Lung microvascular endothelial cell (primary cell): ENCODE measurements at places on chromosomes 5 and 9. TPM values are rescaled to one million over a fixed set of nuclear protein-coding genes. Genes with fewer than 3 reads are reported as not detected.
A peak's percentile ranks its signal among the peaks of the same experiment; 100 is the strongest.

DNA sequence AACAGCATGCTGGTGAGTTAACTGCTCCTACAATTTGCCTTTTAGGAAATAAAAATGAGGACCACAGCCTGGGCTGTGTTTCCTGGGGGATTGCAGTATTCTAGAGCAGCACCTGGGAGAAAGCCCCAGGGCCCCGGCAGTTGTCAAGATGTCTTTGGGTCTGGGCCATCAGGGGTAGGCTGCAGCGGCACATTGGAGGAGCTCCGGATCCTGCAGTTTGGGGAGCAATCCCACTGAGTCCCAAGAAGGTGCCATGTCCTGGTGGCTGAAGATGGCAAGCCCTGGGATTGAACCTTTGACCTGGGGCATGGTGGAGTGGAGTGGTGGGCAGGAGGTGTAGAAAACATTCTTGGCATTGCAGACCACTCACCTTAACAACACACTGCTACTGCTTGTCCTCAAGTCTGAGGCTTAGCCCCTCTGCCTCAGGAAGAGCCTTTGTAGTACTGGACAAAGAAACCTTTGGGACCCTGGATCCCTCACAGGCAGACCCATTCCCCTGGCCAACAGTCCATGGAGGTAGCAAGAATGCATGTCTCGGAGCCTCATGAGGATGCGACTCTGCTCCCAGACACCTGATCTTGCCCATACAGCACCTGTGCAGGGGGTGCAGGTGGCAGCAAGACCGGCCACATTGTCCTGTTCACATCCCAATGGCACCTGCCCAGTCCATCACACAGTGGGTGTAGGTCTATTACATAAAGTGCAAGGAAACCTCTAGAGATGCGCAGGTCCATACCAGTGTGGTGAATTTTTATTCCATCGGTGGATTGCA, 159.1 kb upstream of the IRX2 start:
- no peak for DNase-seq

The SPATA24 gene
- total RNA-seq = 8.1 and 10.3 TPM in 2 replicates

- DNase-seq = no peak
These were observed 872.9 kb downstream of the TAF11L14 start for GRCh38 chr5:18507114-18507513.

DNA sequence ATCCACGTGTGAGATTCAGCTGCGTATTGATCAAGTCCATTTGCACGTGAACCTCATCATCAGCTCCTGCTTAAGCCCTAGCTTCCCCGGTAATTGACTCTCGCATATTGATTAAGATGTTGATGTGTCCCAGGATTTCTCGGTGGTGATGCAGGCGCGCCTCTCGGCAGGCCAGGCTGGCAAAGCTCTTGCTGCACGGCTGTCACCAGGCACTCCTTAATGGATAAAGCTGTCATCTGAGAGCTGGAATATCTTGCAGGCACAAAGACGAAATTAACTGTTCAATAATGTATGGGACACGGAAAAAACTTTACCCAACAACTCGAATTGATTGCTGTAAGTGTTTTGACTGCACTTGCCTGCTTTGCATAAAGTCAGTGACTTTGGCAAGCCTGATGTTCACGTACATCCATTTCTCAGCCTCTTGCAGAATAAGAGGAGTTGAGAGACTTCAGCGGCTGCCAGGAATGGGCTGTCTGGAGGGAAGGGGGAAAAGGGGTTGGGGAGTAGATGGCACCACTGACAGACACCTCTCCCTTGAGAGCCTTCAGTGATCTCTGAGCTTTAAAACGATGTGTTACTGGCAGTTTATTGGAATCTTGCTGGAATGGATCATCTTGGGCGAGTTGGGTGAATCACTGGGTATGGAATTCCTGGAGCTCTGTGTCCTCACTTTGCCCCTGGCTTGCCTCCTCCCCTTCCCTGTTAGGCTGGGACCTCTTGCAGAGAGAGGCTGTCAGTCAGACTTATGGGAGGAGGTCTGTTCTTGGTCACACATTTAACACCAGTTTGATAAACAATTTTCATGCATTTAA, 650.3 kb downstream of the CCDC171 start:
- DNase-seq = peak; percentile 53

GRCh38 chr5:55900068-55900467, 48.9 kb downstream of the IL31RA start:
- no peak for DNase-seq

The RGS7BP gene
- total RNA-seq = 0.20 and 0.22 TPM in 2 replicates

The ALDH1B1 gene
- total RNA-seq = 9.2 and 11.1 TPM in 2 replicates

The OBP2B gene
- not detected in 2 replicates for total RNA-seq

GRCh38 chr9:114501796-114502682, 3.2 kb downstream of the WHRN start:
- no peak for DNase-seq

GRCh38 chr5:159057996-159058395, 41.7 kb downstream of the EBF1 start:
- DNase-seq = no peak

The CCDC187 gene
- total RNA-seq = not detected in 2 replicates

DNA sequence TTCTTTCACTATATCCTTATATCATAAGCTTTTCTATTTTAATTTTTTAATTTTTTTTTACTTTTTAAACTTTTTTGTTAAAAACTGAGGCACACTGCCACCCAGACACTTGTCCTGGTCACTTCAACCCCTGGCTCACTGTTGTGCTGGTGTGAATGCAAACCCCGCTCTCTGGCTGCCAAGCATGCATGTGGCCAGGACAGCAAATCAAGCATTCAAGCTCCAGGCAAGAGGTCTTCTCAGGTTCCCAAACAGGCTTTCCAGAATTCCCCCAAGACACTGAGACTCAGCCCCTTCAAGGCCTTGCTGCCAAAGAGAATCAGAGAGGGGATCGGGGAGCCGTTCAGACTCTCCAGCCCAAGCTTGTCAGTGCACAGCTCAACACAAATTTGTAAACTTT, 139.9 kb downstream of the FANCC start:
- no peak for DNase-seq

The PDLIM4 gene
- 18.3 and 24.6 TPM in 2 replicates for total RNA-seq

- no peak for DNase-seq
These were observed 611.1 kb downstream of the ACTL7B start for GRCh38 chr9:108244686-108245085.

The TNFSF15 gene
- 0.87 and 2.6 TPM in 2 replicates for total RNA-seq

- DNase-seq = no peak
These were observed 2.9 kb downstream of the BARX1 start for GRCh38 chr9:93952119-93952783.

DNA sequence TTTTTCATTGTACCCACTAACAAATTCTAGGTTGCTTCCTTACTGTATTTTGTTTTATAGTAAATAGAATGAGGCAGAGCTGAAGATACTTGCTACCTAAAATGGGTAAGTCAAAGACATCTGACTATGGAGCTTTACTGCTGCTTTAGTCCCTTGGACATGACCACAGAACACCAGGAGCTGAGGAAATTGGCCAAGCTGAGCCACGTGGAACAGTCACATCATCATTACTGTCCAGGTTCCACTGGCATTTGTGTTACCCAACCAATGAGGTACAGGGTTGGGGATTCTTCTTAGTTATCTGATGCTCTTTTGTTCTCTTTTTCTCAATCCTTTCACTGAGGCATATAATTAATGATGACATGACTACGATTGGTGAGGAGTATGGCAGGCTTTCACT, 47.1 kb downstream of the SSBP2 start:
- DNase-seq = no peak

- no peak for DNase-seq
These were observed 151.3 kb upstream of the TLX3 start for GRCh38 chr5:171157775-171158174.

GRCh38 chr5:135147294-135148090, 113.5 kb upstream of the PITX1 start:
- no peak for DNase-seq

DNA sequence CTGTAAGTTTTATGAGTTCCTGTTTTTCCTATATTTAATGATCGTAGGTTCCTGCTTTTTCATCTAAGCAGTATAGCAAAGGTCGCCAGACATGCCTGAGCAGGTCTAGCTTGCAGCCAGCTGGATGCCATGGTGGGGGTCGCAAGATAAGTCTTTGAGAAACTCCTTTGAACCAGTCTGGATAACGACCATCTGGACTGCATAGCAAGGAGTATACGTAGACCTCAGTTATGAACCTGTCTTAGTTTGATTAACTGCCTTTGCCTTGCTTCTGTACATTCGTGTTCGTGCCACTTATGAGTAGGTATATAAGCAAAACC, 8.4 kb upstream of the SPATA31E1 start:
- DNase-seq = no peak

DNA sequence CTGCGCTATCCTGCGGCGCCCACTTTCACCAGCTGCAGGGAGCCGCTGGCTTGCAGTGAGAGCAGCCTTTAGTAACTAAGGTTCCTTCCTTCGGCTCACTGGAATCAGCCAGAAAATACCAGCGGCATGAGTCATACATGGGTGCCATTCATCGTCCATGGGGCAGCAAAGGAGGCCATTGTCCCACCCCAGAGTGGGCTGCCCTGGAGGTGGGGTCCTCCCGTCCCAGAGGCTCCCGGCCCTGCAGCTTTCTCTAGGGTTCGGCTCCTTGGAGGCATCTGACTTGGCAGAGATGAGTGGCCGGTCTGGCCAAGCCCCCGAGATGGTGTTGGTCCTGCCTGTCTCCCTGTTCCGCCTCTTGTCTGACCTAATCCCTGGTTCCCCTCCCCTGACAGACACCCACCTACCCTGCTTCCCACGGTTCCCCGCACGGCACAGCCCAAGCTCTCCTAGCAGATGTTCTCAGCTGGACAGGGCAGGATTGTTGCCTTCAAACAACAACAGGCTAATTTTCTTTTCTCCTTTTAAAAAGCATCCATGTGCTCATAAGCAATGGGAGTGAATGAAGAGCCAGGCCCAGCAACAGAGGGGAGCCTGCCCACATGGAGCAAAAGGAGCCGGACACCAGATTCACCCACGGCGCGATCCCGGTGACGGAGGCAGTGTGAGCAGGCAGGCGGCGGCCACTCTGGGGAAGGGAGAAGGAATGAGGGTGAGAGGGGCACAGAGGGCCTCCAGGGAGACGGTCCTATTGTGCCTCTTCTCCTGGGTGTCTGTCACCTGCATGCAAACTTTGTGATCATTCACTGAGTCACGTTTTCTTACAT, 97.0 kb upstream of the COL5A1 start:
- no peak for DNase-seq

GRCh38 chr9:79610791-79611614, 39.2 kb downstream of the TLE4 start:
- DNase-seq = no peak

- DNase-seq = no peak
These were observed 170.4 kb upstream of the PANK3 start for GRCh38 chr5:168749391-168750100.

- peak; percentile 46 for DNase-seq
These were observed 140.8 kb upstream of the MTAP start for GRCh38 chr9:21661626-21662025.

The ACOT12 gene
- not detected in 2 replicates for total RNA-seq

DNA sequence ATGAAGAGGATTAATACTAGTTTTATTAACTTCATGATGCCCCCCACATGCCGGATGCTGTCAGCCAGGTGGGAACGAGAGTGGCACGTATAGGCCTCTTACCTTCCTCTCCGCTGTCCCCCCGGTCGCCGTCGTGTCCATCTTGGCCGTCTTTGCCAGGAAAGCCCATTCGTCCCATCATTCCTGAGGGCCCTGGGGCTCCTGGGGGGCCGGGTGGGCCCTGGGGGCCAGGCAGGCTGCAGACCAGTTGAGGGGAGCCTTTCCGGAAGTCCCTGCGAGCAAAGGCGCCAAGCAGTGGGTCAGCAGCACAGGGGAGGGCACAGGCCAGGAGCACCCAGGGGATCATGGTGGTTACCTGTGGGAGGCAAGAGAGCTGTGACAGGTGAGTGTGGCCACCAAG, 15.8 kb downstream of the C1QTNF2 start:
- DNase-seq = no peak

The GFI1B gene
- total RNA-seq = not detected in 2 replicates

The ECM2 gene
- total RNA-seq = not detected in 2 replicates

The SPINK6 gene
- not detected in 2 replicates for total RNA-seq

- DNase-seq = peak; percentile 70
These were observed 16.8 kb downstream of the SERINC5 start for GRCh38 chr5:80238778-80239679.

The SYK gene
- total RNA-seq = not detected in 2 replicates

- peak; percentile 87 for DNase-seq
These were observed 51.7 kb downstream of the ARHGAP26 start for GRCh38 chr5:142821733-142822487.

DNA sequence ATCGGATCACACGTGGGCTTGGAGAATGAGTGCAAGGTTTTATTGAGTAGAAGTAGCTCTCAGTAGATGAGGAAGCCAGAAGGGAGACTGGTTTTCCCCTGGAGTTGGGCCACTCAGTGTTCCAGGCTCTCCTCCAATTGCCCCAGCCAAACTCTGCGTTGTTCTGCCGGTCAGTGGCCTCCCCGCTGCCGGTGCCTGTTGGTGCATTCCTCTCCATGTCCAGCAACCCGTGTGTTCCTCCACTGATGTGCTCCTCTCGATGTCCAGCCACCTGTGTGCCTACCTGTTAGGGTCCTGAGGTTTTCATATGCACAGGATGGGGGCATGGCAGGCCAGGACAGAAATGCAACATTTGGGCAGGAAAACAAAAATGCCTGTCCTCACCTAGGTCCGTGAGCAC, 888.0 kb upstream of the PTPRD start:
- DNase-seq = no peak

The NFIL3 gene
- total RNA-seq = 2.6 and 4.6 TPM in 2 replicates

GRCh38 chr9:119283078-119283794, 86.0 kb downstream of the BRINP1 start:
- DNase-seq = no peak

DNA sequence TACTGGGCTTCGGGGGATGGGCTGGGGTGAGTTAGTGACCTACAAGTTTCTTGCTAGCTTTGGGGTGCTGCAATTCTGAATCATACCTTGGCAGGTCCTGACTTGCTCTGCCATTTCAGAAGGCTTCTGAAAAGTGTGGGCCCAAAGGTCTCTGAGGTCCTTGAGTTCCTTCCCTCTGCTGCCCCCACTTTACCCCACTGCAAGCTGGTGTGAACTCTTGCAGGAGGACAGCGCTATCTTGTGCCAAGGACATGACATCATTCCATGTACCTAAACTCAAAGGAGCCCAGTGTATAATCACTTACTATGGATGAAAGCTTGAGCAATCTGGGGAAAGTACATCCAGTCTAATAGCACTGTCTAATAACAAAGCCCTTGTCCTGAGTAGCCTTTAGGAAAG, 157.4 kb downstream of the RMI1 start:
- DNase-seq = no peak

The CARTPT gene
- not detected in 2 replicates for total RNA-seq

- no peak for DNase-seq
These were observed 28.3 kb upstream of the PTGS1 start for GRCh38 chr9:122342323-122343050.

The IFNK gene
- total RNA-seq = not detected in 2 replicates

DNA sequence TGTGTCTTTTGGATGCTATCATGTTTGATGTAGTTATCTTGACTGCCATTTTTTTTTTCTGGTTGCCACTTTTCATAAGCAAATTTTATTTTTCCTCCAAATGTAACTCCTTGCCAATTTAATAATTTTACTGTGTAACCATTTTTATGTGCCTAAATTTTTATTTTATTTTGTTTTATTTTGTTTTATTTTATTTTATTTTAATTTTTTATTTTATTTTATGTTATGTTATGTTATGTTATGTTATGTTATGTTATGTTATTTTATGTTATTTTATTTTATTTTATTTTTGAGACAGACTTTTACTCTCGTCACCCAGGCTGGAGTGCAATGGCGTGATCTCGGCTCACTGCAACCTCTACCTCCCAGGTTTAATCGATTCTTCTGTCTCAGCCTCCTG, 107.8 kb upstream of the DHFR start:
- no peak for DNase-seq

GRCh38 chr5:139204196-139204595, 6.0 kb upstream of the SIL1 start:
- DNase-seq = no peak
